Right renal pelvis (tissue), 4 donors: ENCODE measurements at places on chromosomes 3 and 15. TPM values are rescaled to one million over a fixed set of nuclear protein-coding genes. Genes with fewer than 3 reads are reported as not detected.

POTEB2 gene
- not detected for polyA plus RNA-seq

TMC3 gene
- polyA plus RNA-seq, result 0.10 TPM

FSTL1 gene
- polyA plus RNA-seq, result 594 TPM

DNA sequence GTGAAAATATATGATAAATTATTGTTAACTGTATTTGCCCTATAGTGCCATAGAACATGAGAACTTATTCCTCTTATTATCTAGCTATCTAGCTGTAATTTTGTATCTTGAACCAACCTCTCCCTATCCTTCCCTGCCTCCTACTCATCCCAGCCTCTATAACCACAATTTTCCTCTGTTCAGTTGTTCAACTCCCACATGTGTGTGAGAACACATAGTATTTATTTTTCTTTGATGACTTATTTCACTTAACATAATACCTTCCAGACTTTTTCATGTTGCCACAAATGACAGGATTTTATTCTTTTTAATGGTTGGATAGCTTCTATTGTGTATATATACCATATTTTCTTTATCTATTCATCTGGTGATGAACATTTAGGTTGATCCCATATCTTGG, 85.4 kb upstream of the SUCLG2 start:
- DNase-seq, result no peak

GRCh38 chr15:61229883-61230180, 730 bp upstream of the RORA start:
- no peak for DNase-seq

DNA sequence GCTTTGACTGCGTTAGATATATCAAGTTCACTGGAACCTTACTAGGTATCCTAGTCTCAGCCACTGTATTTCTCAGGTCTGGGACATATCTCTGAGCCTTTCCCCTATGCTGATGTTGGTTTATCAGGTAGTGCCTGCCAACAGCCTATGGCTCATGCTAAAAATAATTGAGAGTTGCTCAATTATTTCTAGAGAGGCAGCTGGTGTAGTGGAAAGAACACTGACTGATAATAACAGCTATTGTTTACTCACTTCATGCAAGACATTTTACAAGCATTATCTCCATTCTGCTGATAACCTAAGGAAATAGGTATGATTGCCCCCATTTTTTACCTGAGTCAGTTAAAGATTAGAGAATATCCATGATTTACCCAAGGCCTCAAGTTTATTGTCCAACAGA, 231.4 kb downstream of the LRRN1 start:
- DNase-seq, result no peak

DNA sequence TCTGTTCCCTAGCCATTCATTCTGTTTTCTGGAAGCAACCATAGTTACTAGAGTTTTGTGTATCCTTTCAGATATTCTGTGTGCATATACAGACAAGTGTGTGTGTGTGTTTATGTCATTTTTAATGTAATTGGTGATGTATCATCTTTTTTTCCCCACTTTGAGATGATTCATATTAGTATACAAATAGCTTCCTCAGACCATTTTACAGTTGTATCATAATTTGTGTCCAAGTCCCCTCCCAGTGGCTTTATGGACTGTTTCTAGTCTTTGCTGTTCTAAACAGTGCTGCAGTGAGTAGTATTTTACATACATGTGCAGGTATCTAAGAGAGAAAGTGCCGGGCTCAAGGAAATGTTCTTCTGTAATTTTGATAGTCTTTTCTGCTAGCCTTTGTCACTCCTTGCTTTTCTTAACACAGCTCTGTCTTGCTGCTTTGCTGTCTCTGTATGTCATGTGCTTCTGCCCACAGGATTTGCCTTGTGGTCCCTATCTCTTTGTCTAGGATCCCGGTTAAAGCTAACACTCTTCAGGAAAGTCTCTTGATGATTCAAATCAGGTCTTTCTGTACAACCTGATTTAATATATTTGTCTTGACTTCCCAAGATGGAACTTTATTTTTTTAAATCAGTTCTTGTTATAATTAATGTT, 31.5 kb upstream of the FBXL22 start:
- no peak for DNase-seq

DNA sequence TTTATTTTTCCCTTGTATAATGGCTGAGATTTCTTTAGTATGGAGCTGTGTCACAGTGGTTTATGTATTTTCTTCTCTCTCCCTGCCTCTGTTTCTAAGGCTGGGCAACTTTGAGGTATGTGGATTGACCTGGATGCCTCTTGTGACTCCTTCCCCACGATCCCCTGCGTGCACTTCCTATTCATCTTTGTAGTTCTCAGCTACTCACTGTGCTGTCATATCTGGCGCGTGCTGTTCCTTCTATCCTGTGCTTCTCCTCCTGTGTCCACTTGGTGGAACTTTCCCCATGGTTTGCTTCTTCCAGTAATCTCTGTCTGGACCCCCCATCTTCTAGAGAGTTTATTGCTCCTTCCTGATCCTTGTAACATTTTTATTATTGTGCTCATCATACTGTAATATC, 97.3 kb downstream of the AKAP13 start:
- no peak for DNase-seq

DNA sequence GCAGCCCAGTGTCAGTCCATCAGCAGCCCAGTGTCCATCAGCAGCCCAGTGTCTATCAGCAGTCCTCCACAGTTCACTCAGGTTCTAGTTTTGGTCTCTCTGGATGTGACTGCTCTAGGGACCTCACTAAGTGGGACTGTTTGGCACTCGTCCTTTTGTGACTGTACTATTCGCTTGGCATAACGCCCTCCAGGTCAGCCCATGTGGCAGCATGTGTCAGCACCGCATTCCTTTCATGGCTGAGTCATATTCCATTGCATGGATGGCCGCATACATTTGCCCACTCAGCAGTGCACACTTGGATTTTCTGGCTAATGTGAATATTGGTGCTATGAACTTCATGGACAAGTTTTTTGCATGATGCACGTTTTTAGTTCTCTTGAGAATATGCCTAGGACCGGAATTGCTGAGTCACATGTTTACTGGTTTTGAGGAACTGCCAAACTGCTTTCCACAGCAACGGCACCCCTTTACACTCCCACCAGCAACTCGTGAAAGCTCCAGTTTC, 16.4 kb downstream of the CHST13 start:
- no peak for DNase-seq

DNA sequence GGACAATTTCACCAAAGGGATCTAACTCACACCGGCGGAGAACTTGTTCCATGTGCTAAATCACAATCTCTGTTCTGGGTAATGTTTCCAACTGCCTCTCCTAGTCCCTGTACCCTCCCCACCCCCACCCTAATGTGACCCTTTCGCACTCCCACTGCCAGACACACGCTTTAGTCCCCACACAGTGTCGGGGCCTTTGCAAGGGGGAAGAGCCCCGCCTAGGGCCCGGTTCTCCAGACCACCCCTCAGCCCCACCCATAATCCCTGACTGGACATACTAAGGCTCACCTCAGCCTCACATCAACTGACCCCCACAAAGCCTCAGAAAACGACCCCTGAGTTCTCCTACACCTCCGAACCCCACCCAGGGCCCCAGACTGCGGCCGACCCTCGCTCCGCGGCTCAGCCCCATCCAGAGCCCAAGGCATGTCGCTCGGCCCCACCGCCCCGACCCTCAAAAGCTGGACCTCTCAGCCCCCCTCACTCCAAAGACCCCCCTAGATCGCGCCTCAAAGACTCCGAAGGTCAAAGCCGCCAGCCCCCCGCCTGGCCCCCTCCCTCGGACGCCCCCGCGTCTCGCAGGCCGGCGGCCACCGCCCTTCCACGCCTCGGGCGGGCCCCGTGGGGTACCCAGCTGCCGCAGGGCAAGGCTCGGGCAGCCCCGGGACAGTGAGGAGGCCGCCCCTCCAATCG, 72.0 kb upstream of the MAP4 start:
- DNase-seq, result peak; percentile 22

- no peak for DNase-seq
Measured at GRCh38 chr3:133447750-133448477, 48.1 kb downstream of the BFSP2 start.

DNA sequence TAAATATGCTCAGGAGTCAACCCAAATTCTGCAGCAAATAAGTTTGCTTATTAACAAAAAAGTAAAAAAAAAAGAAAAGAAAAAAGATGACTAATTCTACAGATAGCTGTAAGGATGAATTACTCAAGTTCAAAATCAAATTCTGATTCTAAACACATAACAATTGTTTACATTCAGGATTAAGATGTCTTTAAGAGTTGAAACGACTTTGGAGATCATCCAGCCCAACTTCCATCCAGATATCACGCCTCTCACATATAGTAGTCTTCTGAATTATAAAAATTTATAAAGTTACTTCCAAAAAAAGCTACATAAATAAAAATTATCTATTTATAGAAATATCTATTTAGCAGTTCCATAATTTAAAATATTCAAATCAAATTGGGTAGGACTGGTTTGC, 39.8 kb downstream of the GYG1 start:
- no peak for DNase-seq

GRCh38 chr3:185825006-185825638, at the start of gene IGF2BP2:
TSS of gene IGF2BP2 (minus strand) at chr3:185825042. CDS start at chr3:185824960, 82 bp downstream.
- DNase-seq, result peak; percentile 68
